Mesenteric fat pad (tissue), 1 donor: ENCODE measurements at places on chromosomes 3 and 15.

DNA sequence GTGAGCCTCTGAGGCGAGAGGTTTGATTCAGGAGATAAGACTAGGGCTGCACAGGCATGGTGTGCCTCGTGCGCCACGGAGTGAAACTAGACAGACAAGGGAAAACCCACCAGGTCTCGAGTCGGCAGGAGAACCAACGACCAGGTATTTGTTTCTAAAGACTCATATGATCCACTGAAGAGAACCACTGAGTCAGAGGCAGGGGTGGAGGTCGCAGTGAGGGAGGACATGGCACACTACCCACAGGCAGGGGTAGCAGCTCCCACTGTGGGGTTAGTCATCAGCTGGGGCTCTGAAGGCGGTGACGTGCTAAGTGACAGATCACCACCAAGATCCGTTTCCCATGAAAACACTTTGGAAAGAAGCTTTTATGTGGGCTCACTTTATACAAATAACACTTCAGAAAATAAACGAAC is 45.7 kb downstream of the CHSY1 start:
- DNase-seq: no peak

- DNase-seq: no peak
These were observed 155.1 kb downstream of the MAGI1 start for GRCh38 chr3:65883613-65884012.

GRCh38 chr3:179133575-179133974 is 14.6 kb upstream of the PIK3CA start:
- no peak for DNase-seq

DNA sequence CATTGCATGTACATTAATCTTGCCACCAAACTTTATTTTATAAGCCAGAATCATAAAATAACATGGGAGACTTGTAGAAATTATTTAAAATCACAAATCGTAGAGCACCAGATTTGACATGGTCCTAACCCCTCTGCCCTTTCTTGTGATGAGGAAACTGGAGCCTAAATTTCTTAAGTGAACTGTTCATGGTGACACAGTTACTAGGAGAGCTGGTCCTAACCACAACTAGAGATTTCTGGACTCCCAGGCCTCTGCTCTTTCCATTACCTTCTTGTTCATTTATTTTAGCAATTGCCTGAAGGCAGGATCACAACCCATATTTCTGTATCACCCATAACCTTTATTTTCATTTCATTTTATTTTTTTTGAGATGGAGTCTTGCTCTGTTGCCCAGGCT is 352.5 kb downstream of the LPP start:
- no peak for DNase-seq

DNA sequence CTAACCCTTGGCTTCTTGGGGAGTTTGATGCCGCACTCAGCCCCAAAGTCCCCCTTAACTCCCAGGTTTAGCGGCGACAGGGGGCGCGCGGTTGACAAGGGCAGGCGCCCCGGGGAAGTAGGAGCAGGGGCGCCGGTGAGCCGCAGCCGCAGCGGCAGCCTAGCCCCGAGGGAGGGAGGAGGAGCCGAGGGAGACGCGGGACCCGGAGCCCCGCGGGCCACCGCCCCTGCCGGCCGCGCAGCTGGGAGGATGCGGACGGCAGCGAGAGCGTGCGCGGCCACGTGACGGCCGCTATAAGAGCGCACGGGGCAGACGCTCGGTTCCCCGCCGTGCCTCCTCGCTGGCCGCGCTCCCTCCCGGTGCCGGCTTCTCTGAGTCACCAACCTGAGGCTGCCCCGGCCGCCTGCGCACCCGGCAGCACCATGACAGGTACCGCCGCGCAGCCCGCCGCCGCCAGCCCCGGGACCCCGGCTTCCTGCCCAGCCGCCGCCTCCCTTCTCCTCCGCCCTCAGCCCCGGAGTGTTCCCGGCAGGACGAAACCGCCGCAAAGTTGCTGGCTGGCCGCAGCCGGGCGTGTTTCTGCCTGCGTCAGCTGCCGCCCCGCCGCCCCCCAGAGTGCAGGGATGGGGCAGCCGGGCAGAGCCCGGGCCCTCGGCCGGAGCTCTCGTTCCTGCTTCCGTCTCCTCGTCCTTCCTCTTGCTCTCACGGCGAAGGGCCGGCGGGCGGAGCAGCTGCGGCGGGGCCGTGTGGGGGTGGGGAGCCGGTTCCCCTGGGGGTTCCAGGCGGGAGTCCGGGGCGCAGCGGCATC is at the start of gene GYG1:
TSS of gene GYG1 (plus strand) at position 322 of the 808 bp plus-strand sequence. CDS start at position 423, 101 bp downstream.
- peak; percentile 95 for DNase-seq
